HTR-8/SVneo (cell line): ENCODE measurements at places on chromosomes 16 and 17.

DNA sequence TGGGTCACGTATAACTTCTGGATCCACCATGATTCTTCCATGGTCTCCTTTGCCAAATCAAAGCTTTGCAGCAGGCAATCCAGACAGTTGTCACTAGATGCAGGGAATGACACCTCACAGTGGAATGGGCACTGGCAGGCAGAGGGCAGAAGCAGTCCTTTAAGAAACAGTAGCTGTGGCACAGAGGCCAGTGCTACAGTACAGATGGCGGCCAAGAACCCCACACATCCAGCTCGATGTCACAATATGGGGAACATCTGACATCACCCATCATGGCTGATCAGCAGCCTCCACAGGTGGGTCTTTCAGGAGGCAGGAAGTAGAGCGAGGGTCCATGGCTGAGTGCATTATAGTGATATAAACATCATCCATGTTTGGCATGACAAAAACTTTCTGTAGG is 18.8 kb upstream of the ERN1 start:
- no peak for DNase-seq

DNA sequence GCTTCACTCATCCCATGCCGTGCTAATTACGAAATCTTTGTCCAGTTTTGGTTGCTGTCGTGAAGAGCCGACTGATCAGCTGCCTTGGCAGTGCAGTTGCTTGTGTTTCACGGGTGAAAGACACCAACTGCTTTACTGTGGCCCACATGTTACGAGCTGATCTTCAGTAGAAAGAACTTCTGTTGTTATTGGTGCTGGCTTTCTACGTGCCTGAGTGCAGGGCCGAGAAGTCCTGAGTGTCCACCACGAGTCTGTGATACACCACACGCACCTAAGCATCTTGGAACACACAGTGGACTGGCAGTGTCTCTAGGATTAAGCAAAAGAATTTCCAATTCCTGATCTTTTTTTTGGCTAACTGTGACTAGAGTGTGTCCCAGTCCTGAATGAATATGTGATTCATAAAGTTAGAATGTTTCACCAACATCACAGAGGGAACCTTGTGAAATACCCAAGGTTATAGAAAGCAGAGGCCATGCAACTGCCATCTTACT is 70.4 kb upstream of the CLEC18A start:
- DNase-seq = no peak

DNA sequence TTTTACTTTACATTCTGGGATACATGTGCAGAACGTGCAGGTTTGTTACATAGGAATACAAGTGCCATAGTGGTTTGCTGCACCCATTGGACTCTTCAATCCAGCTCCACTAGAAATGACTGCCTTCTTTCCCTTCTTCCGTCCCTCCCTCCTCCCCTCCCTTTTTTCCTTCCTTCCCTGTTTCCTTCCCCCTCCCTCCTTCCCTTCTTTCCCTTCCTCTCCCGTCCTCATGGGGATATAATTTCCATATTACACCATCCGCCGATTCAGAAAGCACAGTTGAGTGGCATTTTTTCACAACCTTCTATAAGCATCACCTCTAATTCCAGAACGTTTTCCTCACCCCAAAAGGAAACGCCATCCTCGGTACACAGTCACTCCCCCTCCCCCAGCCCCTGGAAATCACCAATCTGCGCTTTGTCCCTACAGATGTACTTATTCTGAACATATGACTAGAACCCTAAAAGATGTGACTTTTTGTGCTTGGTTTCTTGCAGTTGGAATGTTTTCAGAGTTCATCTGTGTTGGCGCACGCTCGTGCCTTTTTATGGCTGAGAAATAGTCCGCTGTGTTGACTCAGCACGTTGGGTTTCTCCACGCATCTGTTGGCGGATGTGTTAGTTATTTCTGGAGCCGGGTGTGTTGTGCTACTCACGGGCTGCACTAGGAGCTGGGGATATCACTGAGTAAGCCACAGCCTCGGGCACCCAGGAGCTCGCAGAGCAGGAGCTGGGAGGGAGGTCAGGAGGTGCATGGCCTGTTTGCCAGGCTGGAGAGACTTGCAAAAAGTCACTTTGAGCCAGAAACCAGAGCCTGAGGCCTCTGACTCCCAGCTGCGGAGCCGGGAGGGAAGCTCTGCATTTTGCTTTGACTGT is 336.4 kb downstream of the SEC14L1 start:
- peak; percentile 67 for DNase-seq

DNA sequence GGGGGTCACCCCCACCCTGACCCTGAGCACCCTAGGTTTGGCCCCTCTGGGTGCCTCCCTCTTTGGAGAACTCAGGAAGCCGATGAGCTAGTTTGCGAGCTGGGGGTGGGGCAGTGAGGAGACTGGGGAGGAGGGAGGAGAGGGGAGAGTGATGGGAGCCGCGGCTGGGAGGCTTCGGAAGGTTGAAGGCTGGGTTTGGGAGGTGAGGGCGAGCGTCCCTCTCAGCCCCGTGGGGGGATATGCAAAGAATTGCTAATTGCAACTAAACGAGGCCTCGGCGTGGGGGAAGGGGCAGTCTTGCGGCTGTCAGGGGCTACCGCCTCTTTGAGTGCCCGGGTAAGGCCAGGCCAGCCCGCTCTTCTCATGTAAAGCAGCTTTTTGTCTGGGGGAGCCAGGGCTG is 17.6 kb upstream of the FZD2 start:
- no peak for DNase-seq

DNA sequence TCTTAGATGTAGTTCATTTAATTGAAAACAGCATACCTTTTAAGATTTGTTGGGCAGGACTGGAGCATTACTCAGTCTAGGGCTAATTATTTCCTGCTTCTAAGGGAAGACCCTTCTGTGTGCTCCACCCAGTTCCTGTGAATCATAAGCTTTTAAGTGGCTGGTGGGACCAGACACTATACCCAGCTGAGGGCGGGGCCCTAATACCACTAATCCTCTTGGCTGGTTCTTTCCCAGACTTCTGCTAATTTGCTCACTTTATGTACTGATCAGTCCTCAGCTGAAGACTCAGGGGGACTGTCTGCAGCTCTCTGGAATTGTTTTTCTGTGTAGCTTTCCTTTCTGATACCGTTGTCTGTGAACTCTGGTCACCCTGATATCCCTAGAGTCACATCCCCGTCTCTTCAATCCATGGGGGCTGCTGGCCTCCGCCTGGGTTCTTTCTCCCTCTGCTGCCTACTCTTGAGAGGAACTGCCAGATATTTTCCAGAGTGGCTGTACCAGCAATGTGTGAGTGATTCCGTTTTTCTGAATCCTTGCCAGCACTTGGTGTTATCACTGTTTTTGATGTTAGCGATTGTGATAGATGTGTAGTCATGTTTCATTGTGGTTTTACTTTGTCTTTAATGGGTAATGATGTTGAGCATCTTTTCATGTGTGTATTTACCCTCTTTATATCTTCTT is 35.1 kb downstream of the MFSD11 start:
- DNase-seq = peak; percentile 89

GRCh38 chr16:23132775-23133463 is 16.3 kb downstream of the USP31 start:
- DNase-seq = no peak

GRCh38 chr17:77737442-77738265 is 220.8 kb upstream of the TNRC6C start:
- DNase-seq = no peak

- DNase-seq = no peak
Observed at GRCh38 chr16:73418691-73419090, 370.8 kb upstream of the ZFHX3 start.
